NCI-H1048 (cell line): ENCODE measurements at places on chromosomes 6 and 20.

DNA sequence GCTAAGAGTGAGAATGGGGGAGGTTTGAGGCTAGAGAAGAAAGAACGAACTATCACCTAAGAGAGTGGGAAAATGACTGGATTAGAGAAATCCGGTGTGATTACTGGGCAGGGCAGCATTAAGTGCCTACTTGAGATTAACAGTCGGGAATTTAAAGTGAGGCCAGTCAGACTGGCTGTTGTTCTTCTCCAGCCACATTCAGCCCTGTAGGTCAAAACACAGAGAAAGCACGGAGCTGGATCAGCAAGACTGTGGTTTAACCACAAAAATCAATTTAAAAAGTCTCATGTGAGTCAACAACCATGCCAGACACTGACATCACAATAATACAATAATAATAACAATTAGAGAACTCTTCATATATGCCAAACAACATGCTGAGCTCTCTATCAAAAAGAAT lies 301.9 kb upstream of the SGK1 start:
- no peak for DNase-seq

- no peak for DNase-seq
Measured at GRCh38 chr6:89975991-89976693, 81.9 kb downstream of the GJA10 start.

- no peak for DNase-seq
Measured at GRCh38 chr20:4062721-4063606, 47.6 kb upstream of the RNF24 start.

GRCh38 chr6:121521164-121521555 lies 85.7 kb downstream of the GJA1 start:
- no peak for DNase-seq

GRCh38 chr6:139028215-139028657 lies 309 bp upstream of the ABRACL start:
- peak; percentile 20 for DNase-seq
